ENCODE measurements at places on chromosomes 6 and 20. TPM values are rescaled to one million over a fixed set of nuclear protein-coding genes. Genes with fewer than 3 reads are reported as not detected.

- no peak for DNase-seq
Measured at GRCh38 chr20:10848810-10849370, 175.1 kb upstream of the JAG1 start.

GRCh38 chr6:122751326-122751725, 28.2 kb upstream of the FABP7 start:
- DNase-seq, result no peak

DNA sequence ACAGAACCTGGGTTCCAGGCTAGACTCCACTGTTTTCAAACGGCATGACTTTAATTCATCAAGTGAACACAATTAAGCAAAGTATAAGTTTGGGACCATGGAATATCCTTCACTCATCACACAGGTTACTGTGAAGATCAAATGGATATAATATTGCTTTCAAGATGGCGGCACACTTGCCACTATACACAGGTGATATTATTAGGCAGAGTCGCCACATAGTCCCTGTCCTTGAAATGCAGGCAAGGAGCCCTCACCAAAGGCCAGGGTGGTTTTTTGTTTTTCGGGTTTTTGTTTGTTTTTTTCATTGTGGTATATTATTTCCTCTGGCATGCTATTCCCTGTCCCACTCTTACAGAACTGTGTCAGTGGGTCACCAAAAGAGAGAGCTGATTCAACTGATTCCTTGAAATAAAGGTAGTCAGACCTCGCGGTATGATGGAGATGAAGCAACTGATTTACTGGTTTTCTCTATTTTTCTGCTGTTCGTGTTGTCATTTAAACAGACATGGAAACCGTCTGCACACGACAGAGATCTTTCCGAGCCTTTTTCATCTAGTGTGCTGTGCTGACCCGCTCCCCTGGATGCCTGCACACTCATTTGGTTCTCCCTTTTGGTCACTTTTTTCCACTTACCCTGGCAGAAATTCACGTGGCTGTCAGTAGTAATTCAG, 29.7 kb downstream of the MYB start:
- no peak for DNase-seq

DNA sequence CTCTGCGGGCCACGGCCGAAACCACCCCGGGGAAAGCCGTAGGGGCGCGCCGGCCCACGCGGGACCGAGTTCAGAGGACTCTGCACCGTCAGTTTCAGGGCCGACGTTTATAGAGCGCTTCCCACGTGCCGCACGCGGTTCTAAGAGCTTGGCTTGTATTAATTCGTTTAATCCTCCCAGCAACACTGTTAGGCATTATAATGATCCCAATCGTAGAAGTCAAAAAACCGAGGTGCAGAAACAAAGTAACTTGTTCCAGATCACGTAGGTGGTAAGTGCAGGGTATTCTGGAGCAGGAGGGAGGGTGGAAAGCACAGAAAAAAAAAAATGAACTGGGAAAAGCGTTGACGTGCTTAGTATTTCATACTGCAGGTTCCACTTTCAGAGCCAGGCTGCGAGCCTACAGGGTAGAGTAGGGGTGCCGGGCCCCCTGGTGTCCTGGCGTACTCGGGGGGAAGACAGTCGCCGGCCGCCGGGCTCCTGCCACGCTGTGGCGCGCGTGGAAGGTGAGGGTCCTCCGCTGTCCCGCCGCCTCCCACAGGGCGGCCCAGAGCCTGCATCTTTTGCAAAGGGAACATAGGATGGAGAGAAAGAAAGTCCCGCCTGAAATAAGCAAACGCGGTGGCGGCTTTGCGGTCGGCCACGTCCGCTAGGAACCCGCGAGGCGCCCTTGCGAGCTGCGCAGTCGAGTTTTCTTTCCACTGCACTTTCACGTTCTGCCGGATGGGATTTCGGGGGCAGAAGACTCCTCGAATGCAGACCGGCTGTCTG, 10.2 kb upstream of the FOXF2 start:
- DNase-seq, result no peak

GRCh38 chr20:48632825-48633619, 194.8 kb downstream of the PREX1 start:
- no peak for DNase-seq

GRCh38 chr20:2800521-2801285, at the start of gene CPXM1:
TSS of gene CPXM1 (minus strand) at chr20:2800627. CDS start at chr20:2800572, 55 bp downstream.
- DNase-seq, result no peak

DNA sequence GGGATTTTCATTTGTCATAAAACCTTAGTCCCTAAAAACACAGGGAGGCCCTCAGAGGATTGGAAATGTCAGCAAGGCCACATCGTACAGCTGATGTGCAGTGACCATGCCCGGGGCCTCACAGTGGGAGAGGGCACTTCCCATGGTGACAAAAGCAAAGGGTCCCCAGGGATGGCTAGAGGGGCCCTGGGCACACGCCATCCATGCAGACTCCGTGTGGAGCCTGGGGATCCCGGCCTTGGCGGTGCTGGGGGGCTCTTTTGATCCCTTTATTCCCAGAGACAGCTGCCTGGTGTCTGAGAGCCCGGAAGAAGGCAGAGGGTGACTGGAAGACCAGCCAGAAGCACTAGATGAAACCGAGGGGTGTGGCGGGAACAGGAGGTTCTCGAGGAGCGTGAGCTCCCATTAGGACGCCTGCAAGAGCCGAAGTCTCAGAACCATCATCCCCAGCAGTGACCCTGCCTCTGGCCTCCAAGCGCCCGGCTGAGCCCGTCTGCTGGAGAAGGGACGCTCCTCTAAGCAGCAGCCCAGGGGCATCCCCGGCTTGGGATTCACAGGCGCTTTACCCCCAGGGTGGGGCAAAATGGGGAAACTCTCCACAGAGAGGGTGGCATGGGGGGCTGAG, 49.1 kb upstream of the FRMD1 start:
- no peak for DNase-seq

The PGBD1 gene
- 4.6 TPM for total RNA-seq

The DNAJC5 gene
- total RNA-seq, result 66.6 TPM

The NMBR gene
- not detected for total RNA-seq
